Stimulated activated CD8-positive, alpha-beta memory T cell treated with anti-CD3 and anti-CD28 coated beads, Interleukin-15, amount 100 ng/mL, for 48 hours (primary cell): ENCODE measurements at places on chromosomes 6 and 20.

DNA sequence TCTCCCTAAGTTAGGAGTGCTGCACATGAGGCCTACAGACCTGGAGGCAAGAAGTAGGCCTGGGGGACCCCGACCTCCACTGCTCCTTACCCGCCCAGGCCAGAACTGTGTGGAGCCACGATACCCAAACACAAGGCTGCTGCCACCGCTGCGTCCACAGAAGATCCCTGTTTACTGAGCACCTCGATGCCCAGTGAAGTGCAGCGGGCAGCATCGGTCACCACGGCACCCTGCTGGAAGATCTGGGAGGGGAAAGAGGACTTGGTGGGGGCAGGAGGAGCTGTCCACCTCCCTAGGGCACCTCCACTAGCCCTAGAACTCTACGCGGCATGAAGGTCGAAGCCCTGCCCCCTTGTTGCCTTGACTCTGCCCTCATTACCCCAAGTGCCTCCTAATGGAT lies 9.9 kb downstream of the GGT7 start:
- no peak for DNase-seq

GRCh38 chr20:43295263-43295662 lies 105.6 kb upstream of the PTPRT start:
- no peak for DNase-seq

- DNase-seq: no peak
These were observed 341.6 kb downstream of the PRKN start for GRCh38 chr6:162385980-162386379.

DNA sequence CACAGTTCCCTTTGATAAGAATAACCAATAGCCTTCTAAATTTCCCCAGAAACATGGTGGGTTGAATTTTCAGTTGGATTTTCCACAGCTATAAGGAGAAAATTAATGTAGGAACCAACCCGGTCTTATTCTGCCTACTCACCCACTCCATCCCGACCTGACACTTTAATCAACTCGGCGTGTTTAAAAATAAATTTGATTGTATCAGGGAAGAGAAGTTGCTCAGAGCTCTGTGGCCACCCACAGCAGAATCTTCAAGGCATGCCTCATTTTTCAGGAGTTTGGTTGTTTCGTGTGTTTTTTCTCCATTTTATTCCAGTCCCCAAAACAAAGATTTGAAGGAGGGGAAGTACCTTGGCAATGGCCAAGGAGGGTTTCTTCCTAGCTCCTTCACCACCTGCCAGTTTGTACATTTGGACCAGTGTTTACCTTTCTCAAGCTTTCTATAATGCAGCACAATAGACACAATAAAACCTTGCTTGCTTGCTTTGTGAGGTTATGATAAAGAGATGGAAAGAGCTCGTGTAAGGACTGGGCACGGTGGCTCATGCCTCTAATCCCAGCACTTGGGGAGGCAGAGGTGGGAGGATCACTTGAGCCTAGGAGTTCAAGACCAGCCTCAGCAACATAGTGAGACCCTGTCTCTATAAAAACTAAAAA lies 297.2 kb upstream of the JARID2 start:
- no peak for DNase-seq

- no peak for DNase-seq
These were observed 43.2 kb downstream of the KHDC1L start for GRCh38 chr6:73182021-73182607.

DNA sequence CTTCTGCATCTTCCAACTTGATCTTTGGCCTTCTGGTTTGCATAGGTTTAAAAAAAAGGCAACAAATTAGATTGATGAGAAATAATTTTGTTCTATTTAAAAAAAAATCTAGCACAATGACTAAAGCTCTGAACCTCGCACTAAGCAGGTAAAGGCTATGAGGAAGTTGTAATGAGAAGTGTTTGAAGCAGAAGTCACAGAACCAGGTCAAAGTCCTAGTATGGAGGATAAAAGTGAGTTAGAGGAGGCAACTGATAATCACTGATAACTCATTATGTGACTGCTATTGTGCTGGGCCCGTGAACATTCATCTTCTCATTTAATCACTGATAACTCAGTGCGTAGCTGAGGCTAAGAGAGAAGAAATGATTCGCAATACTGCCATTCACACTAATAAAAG lies 46.1 kb upstream of the GFRAL start:
- no peak for DNase-seq

- no peak for DNase-seq
These were observed 30.0 kb downstream of the ALDH5A1 start for GRCh38 chr6:24524805-24525204.

- DNase-seq: peak; percentile 54
These were observed 63.6 kb downstream of the GTF2H5 start for GRCh38 chr6:158231551-158232315.
